Kasumi-1 (cell line): ENCODE measurements at places on chromosomes 12 and 14.

- no peak for DNase-seq
Measured at GRCh38 chr12:126243814-126244440, 1178.7 kb downstream of the AACS start.

GRCh38 chr12:105329926-105330282 lies 587 bp upstream of the C12orf75 start:
- DNase-seq, result no peak

GRCh38 chr14:64931123-64931522 lies 11.4 kb downstream of the GPX2 start:
- DNase-seq, result no peak

- no peak for DNase-seq
Measured at GRCh38 chr14:55951341-55952206, 166.6 kb upstream of the PELI2 start.

DNA sequence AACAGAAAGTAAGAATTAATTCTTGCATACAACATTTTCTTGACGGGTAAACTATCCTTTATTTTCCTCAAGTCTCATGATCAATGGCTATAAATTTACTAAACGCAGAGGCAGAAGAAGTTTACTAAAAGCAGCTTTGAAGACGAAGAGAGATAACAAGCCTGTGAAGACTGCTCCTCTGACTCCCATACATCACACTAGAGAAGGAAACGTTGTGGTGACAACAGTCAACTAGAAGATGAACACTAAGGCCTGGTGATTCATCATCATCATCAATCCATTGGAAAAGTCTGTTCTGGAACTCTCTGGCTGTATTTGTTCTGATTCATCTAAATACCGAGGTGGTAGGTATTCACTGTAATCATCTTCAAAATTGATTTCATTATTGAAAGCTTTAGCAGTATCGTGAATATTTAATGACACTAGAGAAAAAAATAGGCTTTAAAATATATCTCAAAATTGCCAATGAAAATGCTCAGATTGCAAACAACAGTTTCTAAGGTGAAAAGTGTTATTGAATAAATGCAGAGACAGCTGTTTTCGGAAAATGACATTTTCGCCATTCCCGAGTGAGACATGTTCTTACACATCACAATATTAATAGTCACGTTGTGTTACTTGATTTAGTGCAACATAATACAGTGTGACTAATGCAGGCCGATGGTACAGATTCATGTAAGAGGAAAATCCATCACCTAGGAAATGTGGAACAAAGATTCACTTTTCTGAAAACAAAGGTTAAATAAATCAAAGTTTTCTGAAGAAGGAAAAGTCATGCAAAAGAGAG lies 260.5 kb downstream of the C12orf50 start:
- no peak for DNase-seq

GRCh38 chr12:82833481-82833880 lies 146.8 kb downstream of the TMTC2 start:
- no peak for DNase-seq

- no peak for DNase-seq
Measured at GRCh38 chr12:23083267-23083666, 458.3 kb downstream of the ETNK1 start.

DNA sequence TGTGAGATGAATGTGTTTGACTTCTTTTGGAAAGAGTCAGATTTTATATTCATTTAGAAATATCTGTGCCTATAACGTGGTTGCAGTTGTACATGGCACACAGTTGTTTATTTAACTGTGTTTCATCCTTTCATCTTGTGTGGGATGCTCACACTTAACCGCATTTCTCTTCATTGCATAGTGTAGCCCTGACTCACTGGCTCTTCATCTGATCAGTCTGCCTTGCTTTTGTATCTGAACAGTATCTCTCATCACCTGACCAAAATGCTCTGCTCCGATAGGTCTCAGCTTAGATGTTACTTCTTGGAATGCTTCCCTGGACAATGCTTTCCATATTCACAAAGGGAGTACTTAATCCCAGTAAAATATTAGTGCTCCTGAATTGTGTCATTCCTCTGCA lies 83.4 kb downstream of the PDE3A start:
- DNase-seq, result no peak

DNA sequence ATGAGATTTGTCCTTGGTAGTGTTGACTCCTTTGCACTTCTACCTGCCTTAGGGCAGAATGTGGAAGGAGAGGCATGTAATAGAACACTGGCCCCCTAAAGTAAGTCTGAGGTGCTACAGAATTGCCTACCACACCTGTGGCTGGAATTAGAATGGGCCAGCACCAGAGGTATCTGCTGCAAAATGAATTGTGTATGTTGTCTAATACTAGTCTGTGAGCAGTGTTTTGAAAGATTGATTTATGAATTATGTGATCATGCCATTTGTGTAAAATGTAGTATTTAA lies 5.7 kb upstream of the STYX start:
- DNase-seq, result no peak

- no peak for DNase-seq
Measured at GRCh38 chr14:61599942-61600341, 95.4 kb upstream of the HIF1A start.

- DNase-seq, result no peak
Measured at GRCh38 chr12:91256411-91256810, 73.8 kb upstream of the DCN start.

DNA sequence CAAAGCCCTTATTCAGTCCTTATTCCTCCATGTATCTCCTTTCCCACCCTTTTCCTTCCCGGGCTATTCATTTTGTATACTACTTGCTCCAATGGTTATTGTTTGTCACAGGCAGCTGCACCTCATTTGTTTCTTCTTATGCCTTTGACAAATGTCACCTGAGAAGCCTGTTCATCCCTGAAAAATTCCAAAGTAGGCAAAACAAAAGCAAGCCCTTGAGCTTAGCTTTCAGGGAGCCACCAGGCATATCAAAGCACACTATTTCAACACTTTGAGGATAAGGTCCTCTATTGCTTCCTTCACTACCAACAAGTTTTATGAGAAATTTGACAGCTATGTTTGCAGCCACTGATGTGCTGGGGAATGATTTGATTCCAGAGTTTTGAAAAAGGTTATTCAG lies 738.7 kb upstream of the LMO3 start:
- DNase-seq, result no peak

DNA sequence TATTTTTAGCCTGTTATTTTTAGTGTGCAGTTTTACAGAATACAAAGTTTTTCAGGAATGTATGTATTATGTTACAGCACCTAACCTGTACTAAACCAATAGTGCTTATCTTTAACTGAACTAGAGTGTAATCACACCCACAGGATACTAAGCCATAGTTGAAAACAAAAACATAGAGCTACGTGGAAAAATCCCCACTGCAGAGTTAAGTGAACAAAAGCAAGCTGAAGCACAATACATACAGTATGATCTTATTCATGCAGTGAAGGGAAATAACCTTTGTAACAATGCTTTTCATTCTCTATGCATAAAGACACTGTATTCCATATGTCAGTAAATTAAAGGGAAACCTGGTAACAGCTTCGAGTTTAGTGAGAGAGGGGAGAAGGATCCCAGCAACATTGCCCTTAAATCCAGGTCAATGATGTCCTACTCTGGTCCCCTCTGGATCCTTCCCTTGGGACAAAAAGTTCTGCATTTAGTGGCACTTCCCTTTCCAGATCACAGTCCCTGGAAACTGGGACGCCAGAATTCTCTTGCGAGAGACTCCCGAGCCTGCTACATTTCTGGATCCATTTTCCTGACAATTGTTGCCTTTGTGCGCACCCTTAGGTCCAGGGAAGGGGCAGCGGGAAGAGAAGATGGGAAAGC lies 121.3 kb upstream of the CCND2 start:
- DNase-seq, result no peak
